CD4-positive, alpha-beta T cell treated with Interleukin-4 for 4 hours (primary cell): ENCODE measurements at places on chromosomes 1 and 21.

DNA sequence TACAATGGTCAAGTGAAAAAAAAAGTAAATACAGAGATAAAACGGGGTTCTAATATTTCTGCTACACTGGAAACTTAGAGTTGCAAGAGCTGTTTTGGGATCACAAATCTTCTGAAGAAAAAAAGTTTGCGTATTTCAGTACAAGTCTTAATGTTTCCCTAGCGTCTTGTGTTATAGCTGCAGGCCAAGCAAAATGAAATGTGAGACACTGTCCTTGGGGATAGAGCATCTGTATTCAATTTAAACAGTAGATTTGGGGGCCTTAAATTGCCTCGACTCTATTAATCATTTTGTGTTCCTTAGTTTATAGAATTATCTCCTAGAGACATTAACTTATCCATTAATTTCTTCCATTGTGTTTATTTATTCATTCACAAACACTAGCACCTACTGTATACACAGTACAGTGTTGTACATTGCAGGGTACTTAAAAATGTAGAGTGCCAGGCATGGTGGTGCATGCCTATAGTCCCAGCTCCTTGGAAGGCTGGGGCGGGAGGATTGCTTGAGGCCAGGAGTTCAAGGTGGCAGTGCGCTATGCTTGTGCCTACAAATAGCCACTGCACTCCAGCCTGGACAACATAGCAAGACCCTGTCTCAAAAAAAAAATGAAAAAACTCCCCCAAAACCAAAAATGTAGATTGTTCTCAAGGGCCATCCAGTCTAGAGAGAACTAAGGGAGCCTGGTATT lies 7.9 kb downstream of the DISC1 start:
- no peak for DNase-seq

DNA sequence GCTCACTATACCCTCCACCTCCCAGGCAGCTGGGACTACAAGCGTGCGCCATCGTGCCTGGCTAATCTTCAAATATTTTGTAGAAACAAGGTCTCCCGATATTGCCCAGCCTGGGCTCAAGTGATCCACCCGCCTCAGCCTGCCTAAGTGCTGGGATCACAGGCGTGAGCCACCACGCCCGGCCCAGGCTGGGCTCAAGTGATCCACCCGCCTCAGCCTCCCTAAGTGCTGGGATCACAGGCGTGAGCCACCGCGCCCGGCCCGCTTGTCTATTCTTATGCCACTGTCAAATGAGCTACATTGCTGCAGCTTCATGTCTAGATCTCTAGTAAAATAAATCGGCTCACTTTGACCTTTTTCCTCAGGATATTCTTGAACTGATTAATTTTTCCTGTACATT lies 107.7 kb upstream of the COL6A1 start:
- DNase-seq = no peak

- DNase-seq = no peak
Measured at GRCh38 chr1:234875953-234876855, 252.4 kb downstream of the TOMM20 start.

GRCh38 chr1:111110197-111110899 lies 29.5 kb downstream of the DRAM2 start:
- no peak for DNase-seq

DNA sequence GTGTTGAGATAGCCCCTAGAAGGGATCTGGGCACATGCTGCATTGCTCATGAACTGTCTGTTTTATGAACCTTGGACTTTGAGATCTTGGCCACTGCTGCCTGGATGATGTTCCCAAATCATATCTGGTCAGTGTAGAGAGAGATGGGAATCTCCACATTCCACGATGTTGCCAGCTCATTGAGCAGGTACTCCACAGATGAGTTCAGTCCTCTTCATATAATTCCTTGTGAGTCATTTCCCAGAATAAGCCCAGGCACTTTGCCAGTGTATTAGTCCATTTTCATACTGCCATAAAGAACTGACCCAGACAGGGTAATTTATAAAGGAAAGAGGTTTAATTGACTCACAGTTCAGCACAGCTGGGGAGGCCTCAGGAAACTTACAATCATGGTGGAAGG lies 254.0 kb upstream of the RUNX1 start:
- no peak for DNase-seq

GRCh38 chr1:231201979-231202633 lies 38.9 kb upstream of the GNPAT start:
- DNase-seq = no peak

DNA sequence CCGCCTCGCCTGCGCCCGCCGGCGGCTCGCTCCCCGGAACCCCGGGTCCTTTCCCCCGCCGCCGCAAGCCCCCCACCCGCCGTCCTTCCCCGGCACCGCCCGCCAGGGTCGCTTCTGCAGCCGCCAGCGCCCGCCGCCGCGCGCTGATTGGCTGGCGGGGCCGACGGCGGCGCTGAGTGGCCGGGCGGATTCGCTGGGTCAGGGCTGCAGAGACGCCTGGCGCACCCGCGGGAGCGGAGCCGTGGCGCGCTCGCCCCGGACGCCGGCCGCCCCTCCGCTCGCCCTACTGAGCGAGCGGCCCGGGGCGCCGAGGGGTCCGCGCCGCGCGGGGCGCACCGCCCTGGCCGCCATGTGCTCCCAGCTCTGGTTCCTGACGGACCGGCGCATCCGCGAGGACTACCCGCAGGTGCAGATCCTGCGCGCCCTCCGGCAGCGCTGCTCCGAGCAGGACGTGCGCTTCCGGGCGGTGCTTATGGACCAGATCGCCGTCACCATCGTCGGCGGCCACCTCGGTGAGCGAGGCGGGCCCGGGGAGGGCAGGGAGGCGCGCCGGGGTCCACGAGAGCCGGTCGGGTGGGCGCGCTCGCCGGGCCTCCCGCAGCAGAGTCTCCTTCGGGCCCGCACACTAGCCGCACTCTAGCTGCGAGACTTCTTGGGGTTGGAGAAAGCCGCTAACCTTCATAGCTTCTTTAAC lies at the start of gene RIMKLA:
RIMKLA (plus strand) TSS at position 207 of the 694 bp plus-strand sequence; CDS start at position 350, 143 bp downstream.
- no peak for DNase-seq

GRCh38 chr1:3598522-3599285 lies 12.6 kb downstream of the MEGF6 start:
- no peak for DNase-seq

- DNase-seq = no peak
Measured at GRCh38 chr1:94315552-94316116, 78.2 kb upstream of the ARHGAP29 start.
